ENCODE measurements at places on chromosomes 6 and 20. TPM values are rescaled to one million over a fixed set of nuclear protein-coding genes. Genes with fewer than 3 reads are reported as not detected.

Gene SPATA25
- total RNA-seq, result 3.5 TPM

Gene KCNK16
- total RNA-seq, result not detected

Gene FAXC
- 0.66 TPM for total RNA-seq

Gene CD83
- total RNA-seq, result 4.5 TPM

Gene TTK
- 38.5 TPM for total RNA-seq

Gene TRIM38
- 15.1 TPM for total RNA-seq

Gene RALGAPB
- 32.7 TPM for total RNA-seq

Gene WFDC12
- total RNA-seq, result not detected

Gene LAMP5
- total RNA-seq, result 0.15 TPM

Gene ZNF334
- total RNA-seq, result 1.6 TPM

Gene OLIG3
- not detected for total RNA-seq

Gene RFX6
- total RNA-seq, result not detected

Gene EPPIN
- not detected for total RNA-seq

Gene SLC4A11
- total RNA-seq, result 0.44 TPM

Gene PKIG
- 140 TPM for total RNA-seq

Gene ZFAND3
- 32.6 TPM for total RNA-seq

Gene SLC22A2
- not detected for total RNA-seq

Gene CCDC28A
- 26.9 TPM for total RNA-seq

Gene GLP1R
- total RNA-seq, result not detected

Gene HLA-E
- total RNA-seq, result 218 TPM

Gene NFATC2
- under 0.01 TPM for total RNA-seq

Gene ZBTB12
- total RNA-seq, result 9.8 TPM

Gene NEDD9
- 0.66 TPM for total RNA-seq

Gene TMEM151B
- total RNA-seq, result under 0.01 TPM

Gene KHDRBS2
- not detected for total RNA-seq

Gene SF3B5
- 72.0 TPM for total RNA-seq

Gene CAGE1
- total RNA-seq, result 0.17 TPM

Gene PACRG
- total RNA-seq, result 1.3 TPM

Gene MDFI
- total RNA-seq, result not detected

Gene DEFB132
- not detected for total RNA-seq

Gene CRNKL1
- 39.7 TPM for total RNA-seq

Gene RIPPLY2
- 0.29 TPM for total RNA-seq

Gene TRERF1
- 8.9 TPM for total RNA-seq

Gene SLC44A4
- not detected for total RNA-seq

Gene ENPP5
- 0.17 TPM for total RNA-seq

Gene SLC12A5
- total RNA-seq, result 0.17 TPM

Gene SLC32A1
- not detected for total RNA-seq

Gene FNDC1
- 0.17 TPM for total RNA-seq

Gene TGM3
- total RNA-seq, result under 0.01 TPM

Gene ADGB
- not detected for total RNA-seq

Gene LST1
- not detected for total RNA-seq

Gene SLC25A27
- 9.9 TPM for total RNA-seq

Gene PIGT
- total RNA-seq, result 56.1 TPM

Gene SLC17A9
- total RNA-seq, result 4.8 TPM

Gene TULP1
- 0.17 TPM for total RNA-seq

Gene SASH1
- total RNA-seq, result 106 TPM
